ENCODE measurements at places on chromosomes 16 and 17.
A peak's percentile ranks its signal among the peaks of the same experiment; 100 is the strongest.

- ATAC-seq: no peak
Observed at GRCh38 chr16:86459266-86459665, 51.1 kb upstream of the FOXF1 start.

- no peak for ATAC-seq
Observed at GRCh38 chr16:3012246-3012645, 477 bp upstream of the CLDN9 start.

DNA sequence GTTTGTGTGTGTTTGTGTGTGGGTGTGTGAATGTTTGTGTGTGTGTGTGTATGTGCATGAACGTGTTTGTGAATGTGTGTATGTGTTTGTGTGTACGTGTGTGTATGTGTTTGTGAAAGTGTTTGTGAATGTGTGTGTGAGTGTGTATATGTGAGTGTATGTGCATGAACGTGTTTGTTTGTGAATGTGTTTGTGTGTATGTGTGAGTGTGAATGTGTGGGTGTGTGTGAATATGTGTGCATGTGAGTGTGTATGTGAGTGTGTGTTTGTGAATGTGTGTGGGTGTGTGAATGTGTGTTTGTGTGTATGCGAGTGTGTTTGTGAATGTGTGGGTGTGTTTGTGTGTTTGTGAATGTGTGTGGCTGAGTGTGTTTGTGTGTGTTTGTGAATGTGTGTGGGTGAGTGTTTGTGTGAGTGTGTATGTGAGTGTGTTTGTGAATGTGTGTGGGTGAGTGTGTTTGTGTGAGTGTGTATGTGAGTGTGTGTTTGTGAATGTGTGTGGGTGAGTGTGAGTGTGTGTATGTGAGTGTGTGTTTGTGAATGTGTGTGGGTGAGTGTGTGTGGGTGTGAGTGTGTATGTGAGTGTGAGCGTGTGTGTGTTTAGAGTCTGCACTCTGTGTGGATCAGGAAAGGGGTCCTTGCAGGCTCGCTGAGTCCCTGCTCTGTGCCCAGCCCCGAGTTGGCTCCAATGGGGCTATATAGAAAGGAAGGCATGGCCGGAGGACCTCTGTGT is 890 bp upstream of the CD300A start:
- ATAC-seq: no peak

GRCh38 chr16:11407047-11407982 is 62.1 kb downstream of the RMI2 start:
- peak; percentile 53 for ATAC-seq

- no peak for ATAC-seq
Observed at GRCh38 chr16:87390641-87391323, 1.4 kb upstream of the MAP1LC3B start.

- ATAC-seq: no peak
Observed at GRCh38 chr17:15935891-15936290, 9.0 kb upstream of the ADORA2B start.

DNA sequence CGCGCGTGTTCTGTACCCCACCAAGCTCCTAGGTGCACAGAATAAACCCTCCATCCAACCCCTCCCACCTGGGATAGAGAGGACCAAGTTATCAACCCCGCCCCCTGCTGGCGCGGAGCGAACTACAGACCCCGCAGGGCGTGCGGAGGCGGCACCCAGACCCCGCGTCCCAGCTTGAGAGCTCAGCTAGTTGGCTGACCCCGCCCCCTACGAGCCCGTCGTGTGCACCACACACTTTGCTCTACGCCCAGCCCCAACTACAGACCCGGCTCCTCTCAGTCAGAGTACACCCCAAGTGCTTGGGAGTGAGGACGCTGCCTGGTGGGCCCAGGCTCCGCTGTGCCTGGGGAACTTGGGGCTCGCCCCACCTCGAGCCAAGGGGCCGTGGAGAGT is 1.5 kb downstream of the GRIN2A start:
- no peak for ATAC-seq

DNA sequence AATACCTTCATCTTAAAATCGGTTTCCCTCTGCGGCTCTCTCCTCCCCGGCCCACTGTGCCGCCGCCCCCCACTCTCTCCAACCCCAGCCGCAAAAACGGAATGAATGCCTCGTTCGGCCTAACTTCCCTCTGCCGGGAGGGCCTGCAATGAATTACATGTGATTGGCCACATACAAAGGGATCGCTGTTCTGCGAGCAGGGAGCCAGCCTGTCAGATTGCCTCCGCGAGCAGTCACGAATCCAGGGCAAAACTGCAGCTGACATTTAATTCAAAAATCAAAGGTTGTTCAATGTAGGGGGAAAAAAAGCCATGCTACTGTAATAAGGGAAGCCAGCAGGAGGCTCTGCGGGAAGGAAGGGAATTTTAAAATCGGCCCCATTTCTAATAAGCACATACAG is 84.9 kb downstream of the TBC1D16 start:
- no peak for ATAC-seq

GRCh38 chr16:29864205-29864604 is 1.2 kb upstream of the CDIPT start:
- ATAC-seq: no peak

DNA sequence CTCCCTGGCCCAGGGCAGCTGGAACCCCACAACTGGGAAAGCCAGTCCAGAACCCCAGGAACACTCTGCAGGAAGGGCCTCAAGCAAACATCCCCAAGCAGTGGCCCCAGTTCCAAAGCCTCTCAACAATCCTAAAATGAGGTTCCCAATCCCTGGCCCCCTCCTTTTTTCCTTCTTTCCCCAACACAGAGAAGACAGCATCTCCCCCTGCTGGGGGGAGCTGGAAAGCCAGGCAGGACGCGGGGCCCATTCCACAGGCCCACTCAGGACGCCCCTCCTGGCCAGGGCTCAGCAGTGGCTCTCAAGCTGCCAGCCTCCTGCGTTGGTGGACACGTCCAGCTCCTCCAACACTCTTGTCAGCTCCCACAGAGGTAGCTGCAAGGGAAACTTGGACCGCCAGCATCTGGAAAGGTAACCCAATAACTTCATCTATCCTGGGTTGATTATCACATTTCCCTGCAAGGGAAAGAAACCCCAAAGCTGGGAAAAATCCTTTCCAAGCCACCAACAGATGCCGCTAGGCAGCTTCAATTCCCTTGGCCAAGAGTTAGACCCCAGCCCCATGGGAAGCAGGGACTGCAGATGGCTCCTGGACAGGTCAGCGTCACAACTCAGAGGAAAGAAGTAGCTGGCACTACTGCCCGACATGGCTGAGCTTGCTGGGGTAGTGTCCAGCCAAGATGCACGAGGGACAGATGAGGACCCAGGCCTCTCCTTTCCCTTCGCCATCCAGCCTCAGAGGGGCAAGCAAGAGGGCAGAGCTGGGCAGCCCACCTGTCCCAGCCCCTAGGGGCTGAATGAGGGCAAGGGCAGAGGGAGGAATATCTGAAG is 7.6 kb downstream of the HDAC5 start:
- ATAC-seq: no peak

DNA sequence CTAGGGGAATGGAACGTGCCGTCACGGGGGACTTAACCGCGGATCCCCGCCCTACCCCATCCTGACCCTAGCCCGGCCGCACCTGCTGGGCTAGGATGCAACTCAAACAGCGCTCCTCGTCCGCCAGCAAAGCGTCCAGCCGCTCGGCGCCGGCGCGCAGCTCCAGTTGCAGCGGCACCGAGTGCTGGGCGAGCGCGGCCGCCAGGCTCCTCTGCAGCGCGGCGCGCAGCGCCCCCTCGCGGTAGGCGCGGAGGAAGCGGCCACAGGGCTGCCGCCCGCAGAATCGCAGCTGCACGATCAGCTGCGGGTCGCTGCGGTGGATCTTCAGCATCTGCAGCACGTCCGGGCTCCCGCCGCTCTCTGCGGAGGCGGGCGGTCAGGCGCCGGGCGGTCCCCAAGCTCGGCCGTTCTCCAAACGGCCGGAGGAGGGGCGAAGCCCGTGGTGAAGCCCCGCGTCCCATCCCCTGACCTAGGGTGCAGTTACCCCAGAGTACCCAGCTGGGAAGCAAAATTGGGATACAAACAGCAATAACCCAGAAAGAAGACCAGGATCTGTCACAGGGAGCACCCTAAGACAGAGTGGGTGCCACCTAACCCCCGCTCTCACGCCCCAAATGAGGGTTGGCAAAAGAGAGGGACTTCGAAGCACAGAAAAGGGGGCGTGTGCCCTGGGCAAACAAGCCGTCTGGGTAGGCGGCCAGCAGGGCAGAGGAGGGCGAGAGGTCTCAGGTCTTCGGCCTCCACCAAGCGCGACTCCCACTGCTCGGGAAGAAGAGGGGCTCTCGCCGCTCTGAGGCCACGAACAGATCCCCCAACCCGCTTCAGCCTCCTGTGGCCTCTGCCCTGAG is 4.2 kb downstream of the TRADD start:
- ATAC-seq: peak; percentile 54

GRCh38 chr16:67013823-67014633 is 14.9 kb upstream of the CBFB start:
- ATAC-seq: peak; percentile 88

GRCh38 chr16:50209546-50210265 is 56.6 kb downstream of the TENT4B start:
- no peak for ATAC-seq

DNA sequence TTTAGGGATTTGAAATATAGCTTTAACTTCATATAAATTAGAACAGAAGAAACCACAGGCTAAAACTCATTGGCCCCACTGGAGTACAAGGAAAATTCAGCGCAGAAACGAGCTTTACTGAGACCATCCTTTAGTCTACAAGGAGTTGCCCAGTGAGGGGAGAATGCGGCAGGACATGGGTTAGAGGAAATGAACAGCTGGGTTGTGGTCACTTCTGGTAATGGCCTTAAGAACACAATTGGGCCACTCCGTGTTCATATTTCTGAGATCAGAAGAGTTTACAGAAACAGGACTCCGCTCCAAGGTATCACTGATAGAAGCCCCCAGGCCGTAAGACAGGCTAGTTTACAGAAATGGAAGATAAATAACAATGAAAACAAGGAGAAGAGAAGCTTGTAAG is 188.3 kb downstream of the ZFHX3 start:
- ATAC-seq: no peak

- no peak for ATAC-seq
Observed at GRCh38 chr16:86387468-86388440, 122.6 kb upstream of the FOXF1 start.

DNA sequence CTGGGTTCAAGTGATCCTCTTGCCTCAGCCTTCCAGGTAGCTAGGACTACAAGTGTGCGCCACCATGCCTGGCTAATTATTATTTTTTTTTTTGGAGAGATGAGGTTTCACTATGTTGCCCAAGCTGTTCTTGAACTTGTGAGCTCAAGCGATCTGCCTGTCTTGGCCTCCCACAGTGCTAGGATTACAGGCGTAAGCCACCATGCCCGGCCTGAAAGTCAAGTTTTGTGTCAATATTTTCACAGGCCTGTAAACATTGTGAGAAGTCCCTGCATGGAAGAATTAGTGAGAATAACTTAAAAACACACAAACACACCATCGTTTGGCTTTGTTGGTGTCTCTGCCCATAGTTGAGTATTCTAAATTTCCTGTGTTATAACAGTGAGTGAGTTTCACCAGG is 22.2 kb downstream of the NUP85 start:
- no peak for ATAC-seq

DNA sequence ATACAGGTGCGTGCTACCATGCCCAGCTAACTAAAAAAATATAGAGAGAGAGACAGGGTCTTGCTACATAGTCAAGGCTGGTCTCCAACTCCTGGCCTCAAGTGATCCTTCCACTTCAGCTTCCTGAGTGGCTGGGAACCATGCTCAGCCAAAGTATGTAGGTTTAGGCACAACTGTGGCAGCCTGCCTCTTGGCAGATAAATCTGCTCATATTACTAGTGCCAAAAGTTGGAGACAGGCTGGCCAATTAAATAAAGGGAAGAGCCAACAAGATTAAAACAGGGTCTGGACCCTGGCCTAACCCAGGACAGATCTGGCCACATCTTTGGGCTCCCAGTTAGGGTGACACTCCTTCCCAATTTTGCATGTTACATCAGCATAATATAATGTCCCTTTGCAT is 151.7 kb downstream of the CBLN1 start:
- ATAC-seq: no peak

GRCh38 chr17:81069135-81069645 is 34.2 kb downstream of the BAIAP2 start:
- no peak for ATAC-seq

DNA sequence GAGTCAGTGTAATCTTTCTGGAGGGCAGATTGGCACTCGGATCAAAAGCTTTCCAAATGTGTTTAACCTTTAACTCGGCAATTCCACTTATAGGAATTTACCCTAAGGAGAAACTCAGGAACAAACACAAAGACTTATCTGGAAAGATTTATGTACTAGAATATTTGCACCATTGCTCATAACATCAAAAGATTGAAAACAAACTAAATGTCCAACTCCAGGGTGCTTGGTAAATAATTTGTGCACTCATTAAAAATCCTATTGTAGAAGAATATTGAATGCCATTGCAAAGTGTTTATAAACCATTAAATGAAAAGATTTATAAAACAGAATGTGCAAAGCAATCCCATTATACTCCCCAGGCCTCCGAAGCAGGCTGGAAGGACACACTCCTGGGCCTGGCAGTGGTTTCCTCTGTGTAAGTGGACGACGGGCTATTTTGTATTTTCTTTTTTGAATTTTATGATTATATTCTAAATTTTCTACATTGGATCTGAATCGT is 18.7 kb upstream of the RBFOX3 start:
- ATAC-seq: no peak

DNA sequence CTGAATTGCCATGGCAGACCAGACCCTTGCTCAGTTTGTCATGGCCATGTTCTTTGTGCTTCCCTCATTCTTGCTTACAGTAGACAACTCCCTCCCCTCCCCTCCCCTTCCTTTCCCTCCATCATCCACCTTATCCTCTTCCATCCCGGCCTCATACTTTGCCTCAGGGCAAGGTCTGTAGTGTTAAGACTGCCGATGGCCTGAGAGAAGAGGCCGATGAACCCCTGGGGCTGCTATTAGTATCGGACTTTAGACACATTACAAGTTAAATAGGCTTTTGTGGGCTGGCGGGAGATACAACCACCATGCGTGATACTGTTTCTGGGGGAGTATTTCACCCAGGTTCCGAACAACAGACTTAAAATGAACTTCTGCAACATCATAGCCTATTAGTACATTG is 364.5 kb upstream of the ZFHX3 start:
- ATAC-seq: no peak

DNA sequence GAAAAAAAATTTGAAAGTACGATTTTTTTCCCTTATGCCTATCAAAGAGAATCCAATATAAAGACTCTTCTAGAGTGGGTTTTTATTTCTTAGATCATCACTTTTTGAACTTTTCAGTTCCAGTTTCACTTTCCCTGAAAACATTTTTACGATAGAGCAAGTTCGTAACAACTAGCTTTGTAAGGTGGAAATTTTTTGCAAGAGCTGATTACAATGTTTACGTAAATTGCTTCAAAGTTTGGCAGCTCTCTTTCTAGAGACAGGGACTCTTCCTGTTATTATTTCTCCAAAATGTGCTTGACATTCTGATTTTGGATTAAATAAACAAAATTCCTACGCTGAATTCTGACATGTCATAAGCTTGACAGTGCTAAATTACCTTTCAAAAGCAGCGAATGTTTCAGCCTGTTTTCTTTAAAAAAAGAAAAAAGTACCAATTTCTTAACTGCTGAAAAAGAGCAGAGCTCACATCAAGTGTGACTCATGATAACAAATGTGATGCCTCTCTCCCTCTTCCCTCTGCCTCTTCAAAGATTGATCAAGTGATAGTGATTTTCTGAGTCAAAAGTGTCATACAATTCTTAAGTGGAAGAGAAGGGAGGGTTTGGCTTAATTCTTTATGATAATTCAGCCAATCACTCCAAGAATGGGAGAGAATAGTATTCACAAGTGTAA is 175.2 kb downstream of the KCNJ2 start:
- peak; percentile 57 for ATAC-seq

GRCh38 chr17:33686171-33686570 is 393.1 kb upstream of the ASIC2 start:
- no peak for ATAC-seq

GRCh38 chr17:60971515-60972369 is 294.1 kb downstream of the BCAS3 start:
- peak; percentile 13 for ATAC-seq

Measured in gastroesophageal sphincter (tissue), 4 donors.